Fibroblast of skin of left biceps (primary cell): ENCODE measurements at places on chromosomes 1 and 21.

DNA sequence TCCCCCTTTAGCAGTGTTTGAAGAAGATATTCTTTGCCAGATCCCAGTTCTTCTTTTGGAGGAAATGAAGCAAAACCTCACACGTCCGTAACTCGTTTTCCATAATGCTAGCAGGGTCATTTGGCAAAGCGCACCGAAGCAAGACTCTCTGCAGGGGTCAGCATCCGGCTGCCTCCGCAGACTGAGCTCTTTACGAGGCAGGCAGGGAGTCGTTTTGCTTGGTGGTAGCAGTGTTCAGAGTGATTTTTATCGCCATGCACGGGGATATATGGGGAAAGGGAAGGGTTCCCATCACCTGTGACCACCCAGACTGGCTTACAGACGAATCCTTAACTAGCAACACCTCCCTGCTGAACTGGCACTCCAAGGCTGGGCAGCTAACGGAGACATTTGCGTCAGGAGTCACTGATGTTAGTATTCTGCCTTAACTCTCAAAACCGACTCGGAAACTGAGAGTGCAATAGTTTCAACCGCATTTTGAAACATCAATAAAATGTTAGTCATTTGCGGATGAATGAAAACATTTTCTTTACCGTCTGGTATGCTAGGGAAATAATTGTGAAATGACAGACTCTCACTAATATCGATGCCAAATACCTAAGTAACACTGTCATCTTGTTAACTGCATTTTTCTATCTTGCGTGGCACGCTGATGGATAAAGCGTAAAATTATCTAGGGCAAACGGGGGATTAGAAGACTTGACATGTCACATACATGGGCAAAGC, 2.2 kb upstream of the NEGR1 start:
- DNase-seq = peak; percentile 93

DNA sequence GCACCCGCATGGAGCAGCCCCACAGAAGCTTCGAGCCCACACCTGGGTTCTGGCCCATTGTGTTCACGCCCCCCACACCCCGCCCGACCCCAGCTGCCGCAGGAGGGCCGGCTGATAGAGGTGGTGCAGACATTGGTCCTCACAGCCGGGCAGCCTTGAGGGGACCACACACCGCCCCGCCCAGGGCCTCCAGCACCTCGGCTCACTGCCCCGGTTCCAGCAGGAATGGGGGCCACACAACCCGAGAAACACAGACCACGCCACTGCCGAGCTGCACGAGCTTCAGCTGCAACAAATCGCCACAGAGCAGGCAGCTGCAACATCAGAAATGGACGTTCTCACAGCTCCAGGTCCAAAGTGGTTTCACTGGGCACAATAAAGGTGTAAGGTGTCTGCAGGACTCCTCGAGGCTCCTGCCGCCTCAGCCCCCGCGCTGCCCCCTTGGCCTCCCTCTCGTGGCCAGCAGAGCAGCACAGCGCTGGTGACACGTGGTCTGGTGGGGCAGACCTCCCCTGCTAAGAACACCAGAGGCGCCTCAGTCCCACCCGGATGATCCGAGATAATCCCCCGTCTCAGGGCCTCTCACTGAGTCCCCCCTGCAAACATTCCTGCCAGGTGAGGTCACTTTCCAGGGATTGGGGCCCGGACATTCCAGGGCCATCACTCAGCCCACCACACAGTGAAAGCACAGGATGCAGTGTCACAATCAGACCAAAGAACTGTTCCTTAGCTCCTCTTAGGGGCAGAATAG, 62.3 kb upstream of the ADARB1 start:
- peak; percentile 91 for DNase-seq

DNA sequence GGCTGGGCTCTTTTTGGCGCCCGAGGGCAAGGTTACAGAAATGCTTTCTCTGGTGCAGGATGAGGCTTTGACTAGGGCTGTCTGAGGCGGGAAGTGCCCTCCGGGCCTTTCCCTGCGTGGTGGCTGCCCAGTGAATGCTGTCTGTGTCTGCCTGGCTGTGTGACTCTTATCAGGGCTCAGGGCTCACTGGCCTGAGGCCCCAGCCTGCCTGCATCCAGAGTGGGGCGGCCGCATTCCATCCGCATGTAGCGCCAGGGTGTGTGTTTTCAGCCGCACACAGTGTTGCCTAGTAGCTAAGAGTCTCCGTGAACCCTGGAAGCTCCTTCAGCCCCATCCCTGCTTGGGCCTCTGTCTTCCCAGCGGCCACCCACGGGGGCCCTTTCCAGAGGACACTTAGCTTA, 59.1 kb downstream of the FAAP20 start:
- no peak for DNase-seq

GRCh38 chr1:183477986-183478781, 5.9 kb downstream of the SMG7 start:
- no peak for DNase-seq

DNA sequence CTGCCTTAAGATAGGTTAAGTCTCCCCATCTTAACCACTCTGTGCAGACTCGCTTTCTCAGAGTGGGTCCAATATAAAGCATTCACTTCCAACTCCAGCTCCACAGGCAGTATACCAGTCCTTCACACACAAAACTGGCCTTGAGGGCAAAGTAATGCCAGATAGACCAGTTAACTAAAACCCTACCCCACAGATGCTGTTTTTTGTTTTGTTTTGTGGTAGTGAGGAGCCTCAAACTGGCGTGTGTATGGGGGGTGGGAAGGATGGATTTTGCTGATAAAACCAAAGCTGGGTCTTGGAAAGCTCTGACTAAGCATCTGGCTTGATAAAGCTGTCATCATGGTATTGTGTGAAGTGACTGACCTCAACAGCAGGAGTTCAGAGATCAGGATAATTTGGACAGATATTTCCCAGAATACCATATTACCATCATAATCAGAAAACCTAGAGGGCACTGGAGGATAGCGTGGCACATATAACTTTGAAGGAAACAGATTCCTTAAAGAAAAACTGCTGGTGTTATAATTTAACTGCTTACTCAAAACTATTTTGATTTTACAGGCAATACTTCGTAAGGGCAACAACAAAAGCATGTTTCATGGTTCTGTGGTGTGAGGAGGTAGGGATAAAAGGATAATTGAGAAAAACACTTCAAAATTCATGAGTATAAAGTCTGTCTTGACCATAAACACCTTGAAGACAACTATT, 29.6 kb upstream of the CPLANE2 start:
- DNase-seq = no peak

- no peak for DNase-seq
Observed at GRCh38 chr1:212621043-212621948, 12.7 kb downstream of the ATF3 start.

GRCh38 chr1:233340966-233341516, 13.5 kb downstream of the MAP3K21 start:
- no peak for DNase-seq

DNA sequence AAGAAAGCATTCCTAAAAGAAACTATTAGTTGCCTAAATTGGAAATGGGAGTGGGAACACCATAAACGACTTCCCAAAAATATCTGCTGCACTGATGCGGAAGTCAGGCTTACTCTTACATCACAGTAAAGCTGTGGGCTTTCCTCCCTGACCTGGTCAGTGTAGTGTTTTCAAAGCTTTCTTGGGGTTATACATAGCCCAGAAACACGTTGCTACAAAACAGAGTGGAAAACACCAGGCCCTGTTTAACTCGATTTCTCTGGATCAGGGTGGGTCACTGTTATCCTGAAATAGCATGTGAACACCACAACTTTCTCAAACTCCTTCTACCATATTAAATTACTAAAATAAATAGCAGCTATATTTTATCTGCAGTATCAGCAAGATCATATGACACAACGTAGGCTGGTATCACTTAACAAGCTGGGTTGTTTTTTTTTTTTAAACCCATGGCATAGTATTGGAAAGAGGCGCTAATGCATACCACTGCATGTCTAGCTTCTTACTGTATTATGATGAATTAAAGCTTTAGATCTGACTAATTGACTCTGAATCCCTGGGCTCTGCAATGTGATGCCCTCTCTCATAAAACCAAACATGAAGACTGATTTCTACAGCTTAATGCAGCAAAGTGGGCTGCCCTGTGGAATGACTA, 184.6 kb downstream of the TGFB2 start:
- DNase-seq = no peak

DNA sequence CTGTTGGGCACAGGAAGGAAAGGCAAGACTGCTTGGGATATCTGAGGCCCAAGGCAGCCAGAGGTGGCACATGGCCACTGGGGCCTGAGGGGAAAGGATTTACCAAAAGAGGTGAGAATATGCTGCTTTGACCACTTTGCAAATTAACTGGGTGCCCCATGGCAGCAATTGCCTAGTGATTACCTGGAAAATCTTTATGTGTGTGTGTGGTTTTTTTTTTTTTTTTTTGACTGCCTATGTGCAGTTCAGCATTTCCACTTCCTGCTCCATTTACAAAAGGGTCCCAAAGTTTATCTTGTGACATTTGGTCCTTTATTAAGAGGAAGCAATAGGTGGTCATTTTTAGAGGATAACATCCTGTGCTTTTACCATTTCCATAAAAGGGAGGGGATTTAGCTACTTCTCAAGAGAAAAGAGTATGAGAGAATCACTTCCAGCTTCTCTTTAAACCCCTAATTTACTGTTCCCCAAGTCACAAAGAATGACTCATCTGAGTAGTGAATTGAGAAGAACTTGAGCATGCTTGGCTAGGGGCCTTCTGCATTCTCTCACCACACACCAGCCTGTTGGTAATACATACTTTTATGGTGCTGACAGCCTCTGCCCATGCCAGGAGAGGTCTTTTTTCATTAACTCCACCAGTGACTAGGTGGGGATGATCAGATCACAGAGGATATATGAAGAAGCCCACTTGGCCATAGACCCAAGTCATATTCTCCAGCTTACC, 52.1 kb downstream of the SYDE2 start:
- no peak for DNase-seq

- DNase-seq = no peak
Observed at GRCh38 chr1:170075186-170075585, 691 bp upstream of the KIFAP3 start.
